ENCODE measurements at places on chromosomes 2 and 18.

DNA sequence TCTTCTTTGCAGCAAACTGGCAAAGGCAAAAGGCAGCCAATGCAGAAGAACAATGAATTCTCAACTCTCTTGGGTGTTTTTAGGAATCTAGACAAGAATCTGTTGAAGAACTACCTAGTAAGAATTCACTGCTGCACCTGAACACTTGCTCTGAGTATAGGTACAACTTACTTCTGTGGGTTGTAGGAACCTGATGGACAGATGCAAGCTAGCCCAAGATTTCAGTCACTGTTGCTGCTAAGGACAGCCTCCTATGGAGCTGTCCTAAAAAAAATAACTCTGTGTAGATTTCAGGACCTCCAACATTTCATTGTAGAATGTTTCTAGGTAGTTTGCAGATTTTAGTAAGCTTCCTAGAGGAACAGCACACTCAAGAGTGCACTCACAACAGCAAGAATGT is 363.5 kb downstream of the CBLN2 start:
- DNase-seq, result no peak

- DNase-seq, result no peak
These were observed 31.7 kb upstream of the EIF2AK3 start for GRCh38 chr2:88658881-88659537.

DNA sequence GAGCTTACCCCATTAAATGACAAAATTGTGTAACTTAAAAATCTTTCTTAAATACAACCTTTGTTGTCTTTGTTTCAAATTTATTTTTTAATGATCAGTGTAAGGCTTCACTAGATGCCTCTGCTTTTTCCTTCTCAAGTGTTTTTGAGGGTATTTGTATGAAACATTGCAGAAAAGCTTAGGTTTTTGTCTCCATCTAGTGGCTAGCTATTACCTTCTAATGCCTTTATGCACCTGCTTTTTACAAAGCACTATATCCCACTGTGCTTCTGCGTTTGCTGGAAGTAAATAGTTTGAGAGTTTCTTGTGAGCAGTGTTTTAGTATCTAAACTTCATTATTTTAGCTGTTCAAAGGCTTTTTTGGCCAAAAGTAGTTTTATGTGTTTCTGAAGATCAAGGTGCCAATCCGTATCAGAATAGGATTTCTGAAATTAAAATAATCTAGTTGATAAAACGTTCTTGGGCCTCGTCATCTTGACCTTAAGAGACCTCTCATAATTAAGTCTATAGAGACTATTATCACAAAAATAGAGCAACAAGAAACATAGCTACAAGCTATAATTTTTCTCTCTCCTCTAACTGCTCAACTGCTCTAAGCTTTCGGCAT is 47.0 kb downstream of the IWS1 start:
- DNase-seq, result no peak

DNA sequence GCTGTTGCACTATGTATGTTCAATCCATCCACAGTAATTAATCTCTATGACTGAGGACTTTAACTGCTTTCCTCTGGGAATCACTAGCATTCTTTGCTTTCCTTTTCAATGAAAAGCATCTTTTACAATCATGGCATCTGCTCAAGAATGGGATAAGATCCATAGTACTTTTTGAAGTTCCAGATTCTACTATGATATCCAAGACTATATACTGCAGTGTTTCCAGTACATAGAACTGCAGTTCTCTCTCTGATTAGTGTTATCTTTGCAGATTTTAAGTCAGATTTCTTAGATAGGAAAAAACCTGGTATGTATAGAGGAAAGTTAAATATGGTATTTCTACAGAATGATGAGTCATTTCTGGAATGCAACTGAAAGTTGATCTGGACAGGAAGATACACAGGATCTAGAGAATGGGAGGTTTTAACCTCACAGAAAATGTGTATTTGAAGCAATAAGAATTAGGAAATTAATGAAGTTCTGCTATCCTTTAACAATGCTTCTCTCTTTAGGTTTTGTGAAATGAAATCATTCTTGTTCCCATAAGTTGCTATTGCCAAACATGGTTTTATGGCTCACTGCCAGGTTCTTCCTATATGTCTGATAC is 670.7 kb downstream of the ERBB4 start:
- DNase-seq, result no peak

GRCh38 chr2:148885209-148885608 is 10.2 kb downstream of the KIF5C start:
- no peak for DNase-seq

- DNase-seq, result no peak
These were observed 28.4 kb upstream of the CCDC102B start for GRCh38 chr18:68769461-68769860.

- no peak for DNase-seq
These were observed 67.7 kb downstream of the CTAGE1 start for GRCh38 chr18:22349966-22350365.

DNA sequence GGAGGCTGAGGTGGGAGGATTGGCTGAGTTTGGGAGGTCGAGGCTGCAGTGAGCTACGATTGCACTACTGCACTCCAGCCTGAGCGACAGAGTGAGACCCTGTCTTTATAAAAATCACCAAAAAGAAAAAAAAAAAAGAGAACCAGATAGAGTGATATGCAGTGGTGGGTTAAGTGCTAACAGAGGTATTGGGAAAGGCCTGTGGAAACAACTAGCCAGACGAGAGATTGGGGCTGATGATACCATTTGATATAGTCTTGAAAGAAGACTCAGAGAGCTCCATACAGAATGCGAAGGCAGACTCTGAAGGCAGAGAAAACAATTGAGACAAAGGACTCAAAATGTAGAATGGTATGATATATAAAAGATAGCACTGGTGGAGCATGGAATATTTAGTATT is 134.1 kb downstream of the CDC42EP3 start:
- DNase-seq, result no peak
